ENCODE measurements at places on chromosomes 4 and X. TPM values are rescaled to one million over a fixed set of nuclear protein-coding genes. Genes with fewer than 3 reads are reported as not detected.

DNA sequence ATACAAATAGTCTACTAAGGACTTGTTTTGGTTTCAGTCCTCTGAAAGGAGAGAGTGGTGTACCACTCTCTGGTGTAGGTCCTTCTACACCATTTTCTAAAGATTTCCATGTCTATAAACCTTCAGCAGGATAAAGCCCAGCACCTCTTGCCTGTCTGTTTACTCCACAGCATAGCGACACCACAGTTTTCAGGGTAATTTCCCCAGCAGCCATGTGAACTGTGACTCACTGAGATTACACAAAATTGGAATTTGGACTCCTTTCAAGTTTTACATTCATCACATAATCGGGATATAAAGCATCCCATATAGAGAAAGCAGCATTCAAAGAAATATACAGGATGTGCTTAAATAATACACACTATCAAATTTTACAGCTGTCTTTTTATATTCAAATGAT is 229.6 kb downstream of the PRDM5 start:
- DNase-seq = no peak

GRCh38 chr4:177283167-177283566 is 26.5 kb upstream of the NEIL3 start:
- no peak for DNase-seq

DNA sequence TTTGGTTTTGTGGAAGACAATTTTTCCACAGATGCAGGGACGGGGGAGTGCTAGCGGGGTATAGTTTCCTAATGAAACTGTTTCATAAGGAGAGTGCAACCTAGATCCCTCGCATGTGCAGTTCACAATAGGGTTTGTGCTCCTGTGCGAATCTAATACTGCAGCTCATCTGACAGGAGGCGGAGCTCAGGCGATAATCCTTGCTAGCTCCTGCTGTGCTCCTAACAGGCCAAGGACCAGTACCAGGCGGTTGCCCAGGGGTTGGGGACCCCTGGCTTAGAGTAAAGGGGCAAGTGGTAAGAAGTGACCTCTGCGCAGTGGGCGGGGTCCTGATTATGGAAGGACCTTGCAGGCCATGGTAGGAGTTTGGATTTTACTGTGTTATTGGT is 3.8 kb downstream of the SCML1 start:
- DNase-seq = no peak

GRCh38 chrX:21004835-21005234 is 369.4 kb upstream of the CNKSR2 start:
- no peak for DNase-seq

GRCh38 chr4:98706200-98706813 is 47.9 kb upstream of the TSPAN5 start:
- DNase-seq = no peak

GRCh38 chrX:15600745-15601144 is at the start of gene ACE2:
ACE2 (minus strand) TSS chrX:15600960; CDS start chrX:15600911, 49 bp downstream.
- no peak for DNase-seq

The CT45A1 gene
- polyA plus RNA-seq = 0.24 TPM

The ZAR1 gene
- polyA plus RNA-seq = not detected
